ENCODE measurements at places on chromosomes 16 and 17.

GRCh38 chr16:5595849-5596248 lies 498.3 kb upstream of the EEF2KMT start:
- DNase-seq = no peak

GRCh38 chr17:32445971-32446370 lies 1.7 kb downstream of the PSMD11 start:
- DNase-seq = no peak

GRCh38 chr17:65042946-65043345 lies 13.6 kb downstream of the GNA13 start:
- DNase-seq = no peak

- no peak for DNase-seq
Measured at GRCh38 chr16:19861133-19861532, 23.5 kb downstream of the GPRC5B start.

DNA sequence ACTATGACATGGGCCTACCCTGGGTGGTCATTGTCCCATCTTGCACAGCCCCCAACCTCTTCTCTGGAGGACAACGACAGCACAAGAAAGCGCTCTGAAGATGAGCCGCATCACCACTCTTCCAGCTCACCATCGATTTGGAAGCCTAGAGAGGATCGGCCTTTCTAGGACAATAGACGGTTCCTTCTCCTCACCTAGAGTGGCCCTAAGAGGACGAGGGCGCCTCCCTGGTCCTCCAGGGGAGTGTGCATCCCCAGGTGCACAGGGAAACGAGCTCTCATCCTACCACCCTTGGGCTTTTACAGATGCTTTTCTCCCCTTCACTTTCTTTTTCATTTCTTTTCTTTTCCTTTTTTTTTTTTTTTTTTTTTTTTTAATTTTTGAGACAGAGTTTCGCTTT lies 20.3 kb upstream of the SLC52A1 start:
- no peak for DNase-seq

GRCh38 chr16:17437981-17438380 lies 32.8 kb downstream of the XYLT1 start:
- no peak for DNase-seq

DNA sequence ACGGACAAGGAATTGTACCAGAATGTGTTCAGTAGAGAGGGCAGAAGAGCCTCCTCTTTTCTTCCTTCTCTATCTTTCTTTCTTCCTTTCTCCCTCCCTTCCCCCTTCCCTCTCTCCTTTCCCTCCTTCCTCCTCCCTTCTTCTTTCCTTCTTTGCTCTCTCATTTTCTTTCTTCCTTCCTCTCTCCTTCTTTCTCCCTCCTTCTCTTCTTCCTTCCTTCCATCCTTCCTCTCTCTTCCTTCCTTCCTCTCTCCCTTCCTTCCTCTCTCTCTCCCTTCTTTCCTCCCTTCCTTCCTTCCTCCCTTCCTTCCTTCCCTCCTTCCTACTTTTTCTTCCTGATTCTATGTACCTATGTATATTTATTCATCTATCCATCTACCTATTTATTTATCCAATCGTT lies 59.7 kb upstream of the SDK2 start:
- no peak for DNase-seq

- DNase-seq = peak; percentile 80
Measured at GRCh38 chr16:2856061-2856670, 1.8 kb downstream of the PRSS22 start.

DNA sequence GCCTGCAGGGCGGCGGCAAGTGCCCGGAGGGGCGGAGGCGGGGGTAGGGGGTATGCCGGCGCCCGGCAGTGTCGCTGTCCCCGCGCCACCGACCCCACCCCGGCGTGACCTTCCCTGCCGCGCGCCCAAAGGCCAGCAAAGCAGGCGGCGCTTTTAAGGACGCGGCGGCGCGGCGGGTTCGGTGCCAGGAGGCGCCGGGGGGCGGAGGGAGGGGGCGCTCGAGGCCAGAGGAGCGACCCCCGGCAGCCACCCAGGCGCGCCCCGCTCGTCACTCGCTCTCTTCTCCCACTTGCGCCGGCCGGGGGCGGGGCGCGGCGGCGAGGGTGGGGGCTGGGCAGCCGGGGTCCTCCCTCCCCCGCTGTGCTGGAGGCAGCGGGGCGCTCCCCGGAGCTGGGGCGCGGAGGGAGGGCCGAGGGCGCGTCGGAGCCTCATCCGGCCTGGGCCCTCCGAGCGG lies 8.6 kb upstream of the BAHCC1 start:
- no peak for DNase-seq

DNA sequence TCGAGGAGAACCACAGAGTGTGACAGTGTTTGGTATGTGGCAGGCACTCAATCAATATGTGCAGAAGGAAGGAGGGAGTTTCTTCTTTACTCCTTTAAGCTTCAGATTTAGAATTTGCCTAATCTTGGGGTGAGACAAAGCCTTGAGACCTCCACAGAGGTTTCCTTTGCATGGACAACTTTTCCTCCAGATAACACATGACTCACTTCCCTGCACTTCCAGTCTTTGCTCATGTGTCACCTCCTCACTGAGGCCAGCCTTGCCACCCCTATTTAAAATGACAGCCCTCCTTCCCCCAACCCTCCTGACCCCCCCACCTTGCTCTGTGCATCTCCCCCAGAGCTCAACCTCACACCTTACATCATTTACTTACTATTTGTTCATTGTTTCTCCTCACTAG lies 17.4 kb upstream of the NOS2 start:
- no peak for DNase-seq

DNA sequence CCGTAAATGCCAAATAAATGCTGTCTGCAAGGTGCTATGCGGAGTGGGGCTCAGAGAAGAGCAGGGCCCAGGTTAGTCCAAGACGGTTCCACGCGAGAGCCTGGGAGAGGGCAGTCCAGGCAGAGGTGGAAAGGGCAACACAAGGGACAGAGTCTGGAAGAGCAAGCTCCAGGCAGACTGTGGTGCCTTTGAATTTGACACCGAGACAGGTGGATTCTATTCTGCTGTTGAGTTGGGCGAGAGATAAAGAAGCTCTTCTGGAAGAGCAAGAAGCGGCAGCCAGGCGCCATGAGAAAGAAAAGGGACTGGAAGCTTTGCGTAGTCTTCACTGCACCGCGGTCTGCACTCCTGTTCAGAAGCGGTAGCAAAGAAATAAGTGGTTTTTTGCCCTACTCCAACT lies 55.6 kb downstream of the CYTH1 start:
- DNase-seq = no peak

GRCh38 chr17:58529275-58529674 lies 14.8 kb upstream of the MTMR4 start:
- DNase-seq = no peak

DNA sequence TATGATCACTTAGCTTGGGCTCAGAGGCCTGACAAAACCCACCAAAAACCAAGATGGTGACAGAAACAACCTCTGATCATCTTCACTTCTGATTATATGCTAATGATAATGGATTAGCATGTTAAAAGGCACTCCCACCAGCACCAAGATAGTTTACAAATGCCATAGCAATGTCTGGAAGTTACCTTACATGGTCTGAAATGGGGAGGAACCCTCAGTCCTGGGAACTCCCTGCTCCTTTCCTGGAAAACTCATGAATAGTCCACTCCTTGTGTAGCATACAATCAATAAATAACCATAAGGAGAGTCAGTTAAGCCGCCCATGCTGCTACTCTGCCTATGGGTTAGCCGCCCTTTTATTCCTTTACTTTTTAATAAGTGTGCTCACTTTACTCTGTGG lies 120.0 kb upstream of the HS3ST4 start:
- no peak for DNase-seq

GRCh38 chr17:299546-299945 lies 53.1 kb downstream of the RPH3AL start:
- no peak for DNase-seq

DNA sequence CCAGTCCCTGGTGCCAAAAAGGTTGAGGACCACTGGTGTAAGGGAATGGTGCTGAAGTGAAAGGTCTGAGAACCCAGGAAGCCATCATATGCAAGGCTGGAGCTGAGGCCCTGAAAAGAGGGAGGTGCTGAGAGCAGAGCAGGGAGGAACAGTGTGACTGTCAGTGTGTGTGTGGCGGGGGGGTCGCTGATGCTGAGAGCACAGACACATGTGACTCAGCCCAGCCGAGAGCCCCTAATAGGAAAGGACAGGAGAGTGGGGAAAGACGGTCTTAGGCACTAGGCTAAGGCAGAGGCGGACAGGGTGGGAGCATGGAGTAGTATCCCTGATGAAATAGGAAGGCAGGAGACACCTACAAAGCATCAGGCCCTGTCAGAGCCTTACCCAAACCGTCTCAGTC lies 1.2 kb downstream of the B9D1 start:
- DNase-seq = no peak

DNA sequence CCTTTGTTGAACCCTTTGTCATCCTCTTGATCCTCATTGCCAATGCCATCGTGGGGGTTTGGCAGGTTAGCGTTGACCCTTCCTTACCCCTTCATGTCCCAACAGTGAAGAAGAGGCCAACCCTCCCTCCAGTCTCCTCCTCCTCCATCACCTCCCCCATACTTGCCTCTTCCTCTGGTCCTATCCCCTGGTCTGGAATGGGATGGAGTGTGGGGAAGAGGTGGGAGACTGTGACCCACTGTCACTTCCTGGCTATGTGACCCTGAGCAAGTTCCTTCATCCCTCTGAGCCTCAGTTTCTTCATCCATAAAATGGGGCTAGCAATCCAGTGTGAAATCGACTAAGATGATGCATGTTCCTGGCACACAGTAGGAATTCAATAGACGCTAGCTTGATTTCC lies 2.7 kb downstream of the ATP2A1 start:
- DNase-seq = no peak

- peak; percentile 67 for DNase-seq
Measured at GRCh38 chr17:38404174-38404943, 23.9 kb upstream of the ARHGAP23 start.

DNA sequence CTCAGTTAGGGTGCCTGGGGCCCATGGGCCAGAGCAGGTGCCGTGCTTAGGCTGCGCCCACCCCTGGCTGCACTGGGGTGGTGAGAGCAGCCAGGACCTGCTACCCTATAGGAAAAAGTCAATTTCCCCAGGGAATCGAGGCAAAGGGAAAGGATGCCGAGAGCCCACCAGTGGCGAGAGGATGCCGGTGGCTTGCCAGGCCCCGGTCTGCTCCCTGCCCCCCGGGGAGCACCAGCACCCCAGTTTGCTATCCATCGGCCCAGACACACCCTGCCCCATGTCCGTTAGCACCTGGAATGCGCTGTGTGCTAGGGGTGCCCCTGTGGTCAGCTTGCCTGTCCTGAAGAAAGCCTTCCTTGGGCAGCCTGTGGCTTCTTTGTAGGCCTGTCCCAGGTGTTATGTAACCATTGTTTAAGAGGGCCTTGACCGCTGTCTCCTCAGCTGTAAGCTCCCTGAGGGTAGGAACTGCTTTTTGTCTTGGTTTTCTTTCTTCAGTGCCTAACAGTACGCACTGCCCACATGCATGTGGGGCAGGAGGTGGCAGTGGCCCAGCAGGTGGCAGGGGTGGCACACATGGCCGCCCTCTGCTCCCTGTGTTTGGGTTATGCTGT lies 40.8 kb downstream of the NT5M start:
- DNase-seq = peak; percentile 28

GRCh38 chr16:52578829-52579498 lies 32.0 kb upstream of the TOX3 start:
- DNase-seq = no peak

- DNase-seq = no peak
Measured at GRCh38 chr16:4419402-4419959, 3.1 kb upstream of the CORO7 start.

All from H9 (cell line).